ENCODE measurements at places on chromosomes 13 and 19. TPM values are rescaled to one million over a fixed set of nuclear protein-coding genes. Genes with fewer than 3 reads are reported as not detected.

NXNL1 gene
- total RNA-seq, result not detected

ZBTB32 gene
- 42.0 TPM for total RNA-seq

C1QTNF9 gene
- total RNA-seq, result 0.20 TPM

LILRA1 gene
- total RNA-seq, result not detected

ZNF616 gene
- total RNA-seq, result 2.8 TPM

DNA sequence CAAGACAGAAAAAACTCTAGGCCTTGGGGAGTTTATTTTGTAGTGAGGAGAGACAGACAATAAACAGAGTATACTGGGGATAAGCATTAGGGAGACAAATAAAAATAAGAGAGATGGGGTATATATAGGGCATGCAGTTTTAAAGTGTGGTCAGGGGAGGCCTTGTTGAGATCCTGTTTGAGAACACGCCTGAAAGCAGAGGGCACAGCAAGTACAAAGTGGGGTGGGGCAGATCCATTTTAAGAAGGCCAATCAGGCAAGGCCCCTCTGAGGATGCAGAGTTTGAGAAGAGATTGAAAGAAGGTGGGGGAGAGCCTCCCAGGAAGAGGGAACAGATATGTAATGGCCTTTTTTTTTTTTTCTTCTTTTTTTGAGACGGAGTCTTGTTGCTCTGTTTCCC is 2.1 kb downstream of the PPP2R1A start:
- DNase-seq, result no peak

DNA sequence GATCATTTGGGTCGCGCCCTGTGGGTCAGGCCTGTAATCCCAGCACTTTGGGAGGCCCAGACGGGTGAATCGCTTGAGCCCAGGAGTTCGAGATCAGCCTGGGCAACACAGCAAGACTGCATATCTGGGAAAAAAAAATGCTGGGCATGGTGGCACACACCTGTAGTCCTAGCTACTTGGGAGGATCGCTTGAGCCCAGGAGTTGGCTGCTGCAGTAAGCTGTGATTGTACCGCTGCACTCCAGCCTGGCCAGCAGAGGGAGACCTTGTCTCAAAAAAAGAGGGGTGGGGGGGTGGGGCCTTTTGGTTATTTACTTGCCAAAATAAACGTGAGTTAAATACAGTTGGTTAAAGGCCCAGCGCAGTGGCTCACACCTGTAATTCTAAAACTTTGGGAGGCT is 9.8 kb upstream of the ZNF544 start:
- DNase-seq, result no peak

- DNase-seq, result peak; percentile 95
Observed at GRCh38 chr19:17539238-17540117, 16.0 kb upstream of the COLGALT1 start.

GRCh38 chr19:6821639-6822310 is 49.3 kb downstream of the VAV1 start:
- no peak for DNase-seq

- no peak for DNase-seq
Observed at GRCh38 chr13:23754506-23754905, 134.7 kb downstream of the MIPEP start.

DNA sequence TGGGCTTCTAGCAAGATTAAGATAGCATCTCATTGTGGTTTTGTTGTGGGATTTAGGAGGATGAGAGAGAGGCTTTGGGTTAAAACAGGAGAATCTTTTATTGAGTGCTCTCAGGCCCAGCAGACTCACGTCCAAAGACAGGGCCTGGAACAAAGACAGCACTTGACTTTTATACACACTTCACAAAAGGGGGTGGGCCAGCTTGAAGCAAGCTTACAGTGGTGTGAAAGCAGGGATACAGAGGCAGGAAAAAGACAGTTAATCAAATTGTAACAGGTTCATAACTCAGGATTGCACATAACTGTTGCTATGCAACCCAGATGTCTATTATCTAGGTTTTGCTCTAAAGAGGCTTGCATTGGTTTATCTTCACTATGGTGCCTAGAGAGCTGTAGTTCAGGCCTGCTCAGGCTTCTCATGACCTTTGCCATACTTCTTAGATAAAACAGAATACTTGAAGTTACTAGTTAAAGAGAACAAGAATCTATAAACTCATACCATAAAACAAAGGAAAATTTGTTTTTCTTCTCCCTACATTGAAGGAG is 42.2 kb upstream of the CEACAM21 start:
- DNase-seq, result no peak

DNA sequence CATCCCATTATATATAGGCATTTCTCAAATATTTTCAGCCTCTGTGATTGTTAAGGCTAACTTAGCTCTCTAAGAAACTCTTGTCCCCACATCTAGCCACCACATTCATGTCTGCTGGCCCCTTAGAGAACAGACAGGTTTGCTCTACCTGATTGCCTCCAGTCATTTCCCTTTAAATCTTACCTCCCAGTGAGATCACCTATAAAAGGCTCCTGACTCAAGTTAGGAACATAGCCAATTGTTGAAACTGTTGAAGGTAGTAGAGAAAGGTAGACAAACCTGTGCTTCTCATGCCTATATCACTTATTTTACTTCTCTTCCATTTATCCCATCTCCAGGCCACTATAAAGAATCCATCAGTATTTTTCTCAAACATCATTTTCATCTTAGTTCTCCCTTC is 771.4 kb downstream of the DIAPH3 start:
- no peak for DNase-seq

GRCh38 chr13:74683411-74683810 is 549.2 kb upstream of the KLF12 start:
- DNase-seq, result no peak

- DNase-seq, result no peak
Observed at GRCh38 chr13:32316501-32316900, 1.2 kb downstream of the BRCA2 start.

DNA sequence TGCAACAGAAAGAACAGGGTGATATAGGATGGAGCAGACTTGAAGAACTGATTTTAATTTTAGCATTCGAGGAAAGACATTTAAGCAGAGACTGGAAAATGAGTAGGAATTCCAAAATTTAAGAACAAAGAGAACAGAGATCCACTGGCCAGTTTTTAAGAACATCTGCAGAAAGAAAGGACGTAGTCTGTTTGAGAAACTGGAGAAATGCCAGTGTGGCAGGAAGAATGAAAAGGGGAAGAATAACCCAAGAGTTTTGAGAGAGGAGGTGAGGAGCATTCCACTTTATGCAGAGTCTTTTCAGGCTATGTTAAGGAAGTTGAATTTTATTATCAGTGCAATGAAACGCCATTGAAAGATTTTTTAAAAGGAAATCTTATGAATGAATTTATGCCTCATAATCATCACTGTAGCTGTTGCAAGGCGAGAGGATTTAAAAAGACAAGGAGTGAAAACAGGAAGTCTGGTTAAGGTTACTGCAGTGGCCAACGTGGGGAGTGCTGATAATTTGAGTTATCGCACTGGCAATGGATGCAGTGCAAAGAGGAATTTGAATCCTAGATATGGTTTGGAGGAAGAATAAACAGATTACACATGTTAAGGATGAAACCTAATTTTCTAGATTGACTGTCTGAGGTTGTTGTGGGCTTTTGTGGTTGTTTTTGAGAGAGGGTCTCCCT is 253.8 kb downstream of the DACH1 start:
- no peak for DNase-seq

DNA sequence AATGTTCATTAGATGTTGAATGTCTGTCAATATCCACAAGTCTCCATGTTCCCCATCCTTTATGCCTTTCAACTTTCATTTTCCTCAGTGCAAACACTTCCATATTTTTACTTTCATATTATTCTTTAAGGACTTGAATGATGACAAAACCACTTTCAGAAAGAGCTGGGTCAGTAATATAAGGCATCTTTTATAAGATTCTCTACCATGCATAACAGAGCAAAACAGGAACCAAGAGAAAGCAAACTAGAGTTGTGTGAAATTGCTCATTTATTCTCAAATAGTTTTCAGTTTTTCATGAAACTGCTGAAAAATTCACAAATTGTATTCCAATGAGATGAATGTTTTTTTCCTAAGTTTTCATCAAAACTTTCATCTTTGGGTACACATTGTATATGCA is 1247.6 kb downstream of the PCDH17 start:
- no peak for DNase-seq

GRCh38 chr13:39273953-39274738 is 235.9 kb downstream of the NHLRC3 start:
- DNase-seq, result no peak

All from CD4-positive, CD25-positive, alpha-beta regulatory T cell (primary cell).